ENCODE measurements at places on chromosomes 6 and 20. TPM values are rescaled to one million over a fixed set of nuclear protein-coding genes. Genes with fewer than 3 reads are reported as not detected.

Gene CNKSR3
- 12.4 TPM for total RNA-seq

Gene SRC
- total RNA-seq: 37.8 TPM

Gene BPHL
- total RNA-seq: 30.7 TPM

GRCh38 chr6:100488244-100488643, 23.5 kb upstream of the SIM1 start:
- no peak for DNase-seq

DNA sequence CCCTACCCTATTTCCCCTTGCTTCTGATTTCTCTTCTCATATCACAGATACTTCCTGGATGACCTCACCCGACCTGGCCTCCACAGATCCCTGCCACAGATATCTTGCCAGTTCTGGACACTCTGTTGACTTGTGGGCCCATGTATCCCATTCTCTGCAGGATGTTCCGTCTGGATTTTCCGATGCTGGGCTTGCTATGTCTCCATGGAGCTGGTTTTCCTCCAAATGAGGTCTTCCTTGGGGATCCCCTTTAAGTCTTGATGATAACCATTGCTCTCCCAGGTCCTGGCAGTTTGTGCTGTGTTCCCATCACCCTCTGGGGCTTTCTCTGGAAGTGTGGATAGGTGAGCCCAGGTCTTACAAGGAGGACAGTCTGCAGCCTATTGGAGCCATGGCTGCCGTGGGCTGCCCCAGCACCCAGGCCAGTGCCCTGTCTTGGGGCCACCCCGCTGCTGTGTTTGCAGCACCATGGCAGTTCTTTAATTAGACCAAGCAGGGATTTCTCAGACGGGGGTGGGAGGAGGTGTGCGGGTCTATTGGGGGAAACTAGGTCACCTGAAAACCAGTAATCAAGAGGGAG, 23.9 kb downstream of the PPP1R16B start:
- no peak for DNase-seq

- DNase-seq: no peak
Measured at GRCh38 chr6:89140347-89141156, 5.3 kb upstream of the PM20D2 start.

- DNase-seq: no peak
Measured at GRCh38 chr6:90290811-90291420, 5.7 kb downstream of the BACH2 start.

GRCh38 chr20:37515876-37516275, 5.2 kb upstream of the NNAT start:
- no peak for DNase-seq

DNA sequence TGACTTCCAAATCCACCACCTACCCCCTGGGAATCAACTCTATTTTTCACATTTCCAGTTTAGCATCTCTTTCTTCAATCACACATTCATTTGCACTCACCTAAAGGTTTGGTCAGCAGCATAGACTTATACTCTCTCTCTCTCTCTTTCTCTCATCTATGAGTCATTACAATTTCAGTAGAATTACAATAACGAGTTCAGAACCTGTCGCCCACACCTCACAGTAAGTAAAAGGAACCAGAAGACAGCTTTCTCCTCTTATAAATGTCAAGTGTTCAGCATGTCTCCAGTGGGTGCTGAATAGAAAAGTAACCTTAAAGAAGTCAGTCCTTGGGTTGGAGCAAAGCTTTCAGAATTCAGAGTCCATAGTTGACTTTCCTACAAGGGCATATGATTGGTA, 1.1 kb upstream of the PHACTR1 start:
- DNase-seq: no peak

Data from epithelial cell of proximal tubule (primary cell).